ENCODE measurements at places on chromosomes 12 and 14.

- no peak for DNase-seq
Observed at GRCh38 chr12:49929581-49929980, 21.0 kb upstream of the AQP2 start.

DNA sequence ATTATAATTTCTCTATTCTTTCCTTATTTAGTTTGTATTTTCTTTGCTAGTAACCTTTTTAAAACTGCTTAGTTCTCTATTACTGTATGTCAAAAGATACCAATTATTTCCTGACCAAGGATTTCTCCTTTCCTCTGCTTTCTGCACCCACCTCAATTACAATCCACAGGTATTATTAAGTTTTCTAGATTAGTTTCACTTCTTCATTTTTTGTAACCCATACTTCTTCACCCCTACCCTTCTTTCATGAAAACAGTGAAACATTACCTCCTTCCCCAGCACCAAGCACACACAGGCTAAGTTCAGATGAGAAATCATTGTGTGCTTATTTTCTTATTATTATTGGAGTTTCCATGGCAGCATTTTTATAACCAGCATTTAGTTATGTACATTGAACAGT lies 318.5 kb upstream of the MDGA2 start:
- no peak for DNase-seq

- no peak for DNase-seq
Observed at GRCh38 chr14:80549141-80549540, 337.8 kb upstream of the DIO2 start.

DNA sequence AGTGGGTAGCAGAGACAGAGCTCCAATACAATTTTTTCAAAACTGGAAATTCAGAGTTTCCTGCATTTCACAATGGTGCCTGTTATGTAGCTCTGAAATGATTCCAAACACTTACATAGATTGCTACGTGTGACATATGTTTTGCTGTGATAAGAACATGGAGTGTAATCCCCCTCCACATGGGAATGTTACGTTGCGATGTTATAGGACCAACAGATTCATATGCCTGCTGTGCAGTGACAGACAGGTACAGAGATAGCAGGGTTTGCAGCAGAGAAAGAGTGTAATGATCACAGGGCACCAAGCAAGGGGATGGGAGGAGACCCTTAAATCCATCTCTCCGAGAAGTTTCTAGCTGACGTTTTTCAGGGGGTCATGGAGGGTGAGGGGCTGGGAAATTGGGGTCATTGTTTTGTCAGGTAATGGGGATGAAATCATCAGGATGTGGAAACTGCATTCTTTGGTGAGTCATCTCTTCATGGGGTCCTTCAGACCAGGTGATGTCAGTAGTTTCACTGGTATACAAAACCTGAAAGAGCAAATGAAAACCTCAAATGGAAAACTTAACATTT lies 76.6 kb upstream of the OSBPL8 start:
- no peak for DNase-seq

DNA sequence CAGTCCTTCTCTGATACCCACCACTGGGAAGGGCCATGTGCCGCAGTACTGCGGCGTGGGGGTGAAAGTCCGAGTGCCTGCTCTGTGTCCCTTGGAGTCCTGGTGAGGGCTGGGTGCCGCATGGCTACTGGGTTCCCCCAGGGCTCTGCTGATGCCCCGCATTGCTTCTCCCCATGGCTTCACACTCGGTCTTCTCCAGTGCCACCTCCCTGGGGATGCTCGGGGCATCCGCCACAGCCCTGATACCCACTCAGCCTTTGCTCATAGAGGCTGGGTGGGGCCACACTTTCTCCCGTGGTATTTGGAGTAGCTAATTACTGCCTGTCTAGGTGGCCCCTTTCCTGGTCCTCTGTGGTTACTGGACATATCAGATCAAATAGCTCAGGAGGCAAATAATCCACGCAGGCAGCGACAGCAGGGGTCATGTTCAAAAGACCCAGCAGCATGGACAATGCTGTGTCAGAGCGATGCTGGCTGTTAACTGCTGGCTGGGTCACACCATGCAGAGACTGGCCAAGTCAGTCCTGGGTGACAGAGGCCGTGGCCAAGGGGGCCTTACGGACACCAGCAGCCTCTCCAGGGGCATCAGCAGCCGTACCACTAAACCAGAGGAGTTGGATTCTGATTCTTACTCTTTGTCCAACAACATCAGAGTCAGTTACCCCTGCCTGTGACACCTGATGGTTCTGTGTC lies 106.5 kb downstream of the ADGRD1 start:
- DNase-seq: peak; percentile 31

- DNase-seq: no peak
Observed at GRCh38 chr12:78229591-78230101, 399.0 kb downstream of the NAV3 start.

- DNase-seq: no peak
Observed at GRCh38 chr14:103280278-103280928, 53.6 kb upstream of the EIF5 start.

DNA sequence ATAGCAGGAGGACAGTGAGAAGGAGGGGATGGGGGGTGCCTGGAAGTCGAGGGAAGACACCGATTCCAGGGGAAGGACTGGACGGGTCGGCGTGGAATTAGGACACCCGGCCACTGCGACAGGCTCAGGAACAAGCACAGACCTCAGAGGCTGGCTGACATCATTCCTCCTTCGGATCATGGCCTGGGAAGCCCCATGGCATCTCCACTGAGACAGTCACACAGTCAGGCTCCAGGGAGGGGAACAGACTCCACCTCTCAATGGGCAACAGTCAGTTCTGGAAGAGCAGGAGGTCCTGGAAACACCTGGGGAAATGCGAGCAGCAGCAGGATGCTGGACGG lies 67.9 kb upstream of the FBRSL1 start:
- no peak for DNase-seq

DNA sequence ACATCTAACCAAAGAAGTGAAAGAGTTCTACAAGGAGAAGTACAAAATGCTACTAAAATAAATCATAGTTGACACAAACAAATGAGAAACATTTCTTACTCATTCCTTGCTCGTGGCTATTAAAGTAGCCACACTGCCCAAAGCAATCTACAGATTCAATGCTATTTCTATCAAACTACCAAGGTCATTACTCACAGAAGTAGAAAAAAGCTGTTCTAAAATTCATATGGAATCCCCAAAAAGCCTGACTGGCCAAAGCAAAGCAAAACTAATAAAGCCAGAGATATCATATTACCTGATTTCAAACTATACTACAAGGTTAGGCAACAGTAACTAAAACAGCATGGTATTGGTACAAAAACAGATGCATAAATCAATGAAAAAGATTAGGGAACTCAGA lies 305.6 kb downstream of the RPAP3 start:
- DNase-seq: no peak

DNA sequence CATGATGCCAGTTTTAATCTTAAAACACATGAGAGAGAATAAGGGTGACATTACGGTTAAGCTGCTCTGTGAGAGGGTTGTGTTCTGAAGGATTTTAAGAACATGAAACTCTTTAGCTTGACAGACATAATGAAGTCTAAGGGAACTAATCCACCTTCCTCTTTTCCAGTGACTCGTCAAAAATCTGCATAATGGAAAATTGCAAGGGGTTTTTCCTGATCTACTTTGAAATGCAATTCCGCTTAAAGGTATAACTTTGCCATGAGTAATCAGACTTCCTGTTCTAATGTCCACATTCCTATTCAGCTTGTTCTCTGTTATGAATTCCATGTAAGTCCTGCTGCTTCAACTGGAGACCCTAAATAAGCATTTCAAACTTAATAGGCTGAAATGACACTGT lies at the start of gene ZNF705A:
ZNF705A (plus strand) TSS at position 171 of the 400 bp plus-strand sequence. CDS start 15,611 bp downstream, outside the sequence.
- DNase-seq: no peak

- no peak for DNase-seq
Observed at GRCh38 chr12:104579718-104580495, 123.2 kb downstream of the CHST11 start.

DNA sequence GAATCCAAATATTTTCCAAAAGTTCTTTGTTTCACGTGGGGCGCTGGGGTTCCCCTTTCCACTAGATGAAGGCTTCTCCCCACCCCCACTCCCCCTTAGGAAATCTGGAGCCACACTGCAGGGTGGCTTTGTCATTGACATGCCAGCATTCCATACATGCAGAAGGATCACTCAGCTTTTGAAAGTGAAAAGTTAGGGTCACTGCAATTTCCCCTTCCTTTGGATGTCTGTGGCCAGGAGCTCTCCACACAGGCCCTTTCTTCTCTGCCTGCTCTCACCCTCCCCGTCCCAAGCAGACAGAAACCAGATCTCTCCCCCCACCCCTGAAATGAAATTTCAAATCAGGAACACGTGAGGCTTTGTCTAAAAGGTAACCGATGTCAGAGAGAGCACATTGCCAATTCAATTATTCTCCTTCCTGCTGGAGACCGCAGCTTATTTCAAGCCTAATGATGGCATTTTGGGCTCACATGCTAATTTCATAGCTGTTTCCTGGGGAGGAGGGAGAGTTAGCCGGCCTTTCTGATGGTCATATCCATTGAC lies 153.9 kb upstream of the RFLNA start:
- no peak for DNase-seq

GRCh38 chr12:64102339-64102738 lies 119.8 kb downstream of the KICS2 start:
- no peak for DNase-seq

- DNase-seq: no peak
Observed at GRCh38 chr14:23578560-23579310, at the start of gene JPH4. Gene JPH4, minus strand, starts transcription at chr14:23578790. Its CDS starts 1,337 bp downstream, at chr14:23577453.

DNA sequence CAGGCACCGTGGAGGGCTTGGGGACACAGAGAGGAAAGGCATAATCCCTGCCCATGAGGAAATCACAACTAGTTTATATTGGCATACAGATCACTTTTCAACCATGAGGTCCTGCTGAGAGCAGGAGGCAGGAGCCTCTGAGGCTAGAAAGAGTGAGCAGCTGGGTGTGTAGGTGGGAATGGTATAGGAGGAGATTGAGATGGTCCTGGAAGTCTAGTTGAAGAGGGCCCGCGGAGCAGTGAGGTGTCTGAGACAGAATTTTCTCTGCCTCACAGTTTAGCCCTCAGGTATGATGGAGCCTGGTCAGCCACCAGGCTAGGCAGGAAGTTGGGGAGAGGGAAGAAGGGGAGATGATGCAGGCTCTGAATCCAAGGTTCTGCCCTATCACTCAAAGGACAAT lies 54.7 kb upstream of the JDP2 start:
- no peak for DNase-seq

- no peak for DNase-seq
Observed at GRCh38 chr12:71870416-71870815, 30.9 kb downstream of the TBC1D15 start.

DNA sequence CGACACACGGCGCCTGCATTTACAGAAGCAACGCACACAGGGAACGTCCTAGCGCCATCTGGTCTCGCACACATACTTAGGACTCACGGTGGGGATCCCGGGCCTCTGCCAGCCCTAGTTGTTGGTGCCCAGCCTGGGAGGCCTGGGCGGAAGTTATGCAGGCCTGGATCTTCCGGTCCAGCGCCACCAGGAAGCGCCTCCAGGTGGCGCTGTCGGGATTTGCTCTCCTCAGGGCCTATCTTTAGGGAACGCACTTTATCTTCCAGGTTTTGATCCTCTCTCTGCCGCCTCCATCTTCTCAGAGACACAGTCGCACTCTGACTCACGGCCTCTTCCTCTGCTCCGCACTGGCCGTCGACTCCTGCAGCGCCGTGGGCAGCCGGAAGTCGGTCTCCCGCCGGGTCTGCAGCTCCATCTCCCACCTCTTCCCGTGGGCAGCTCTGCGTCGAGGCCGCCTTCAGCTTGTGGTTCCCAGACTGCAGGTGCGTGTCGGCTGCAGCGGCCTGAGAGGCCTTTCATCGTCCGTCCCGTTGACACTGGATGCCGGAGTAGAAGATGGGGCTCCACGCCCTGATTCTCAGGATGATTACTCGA lies 760.4 kb downstream of the TMEM121 start:
- no peak for DNase-seq

- no peak for DNase-seq
Observed at GRCh38 chr14:79378020-79378419, 833.3 kb downstream of the DIO2 start.

GRCh38 chr12:128078301-128078971 lies 188.5 kb upstream of the TMEM132C start:
- DNase-seq: no peak

DNA sequence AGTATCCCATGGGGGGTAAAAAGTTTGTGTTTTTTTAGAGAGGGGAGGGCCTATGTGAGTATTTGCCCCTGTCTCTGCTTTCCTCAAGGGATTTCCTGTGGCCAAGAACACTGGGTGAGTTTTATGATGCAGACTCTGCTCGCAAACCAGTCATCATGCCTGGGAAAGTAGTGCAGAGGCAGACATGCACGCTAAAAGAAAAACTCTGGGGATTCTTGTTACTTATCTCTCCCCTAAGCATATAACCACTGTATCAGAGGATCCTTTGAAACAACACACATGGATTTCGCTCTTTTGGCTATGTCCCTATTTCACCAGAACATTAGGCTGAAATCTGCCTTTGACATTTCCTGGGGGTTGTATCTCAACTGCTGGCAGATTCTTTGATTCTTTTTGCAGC lies 1845.8 kb upstream of the SEL1L start:
- DNase-seq: no peak

GRCh38 chr12:132445884-132446632 lies 43.9 kb upstream of the FBRSL1 start:
- DNase-seq: peak; percentile 96

GRCh38 chr14:46490238-46490685 lies 161.3 kb downstream of the RPL10L start:
- DNase-seq: no peak

DNA sequence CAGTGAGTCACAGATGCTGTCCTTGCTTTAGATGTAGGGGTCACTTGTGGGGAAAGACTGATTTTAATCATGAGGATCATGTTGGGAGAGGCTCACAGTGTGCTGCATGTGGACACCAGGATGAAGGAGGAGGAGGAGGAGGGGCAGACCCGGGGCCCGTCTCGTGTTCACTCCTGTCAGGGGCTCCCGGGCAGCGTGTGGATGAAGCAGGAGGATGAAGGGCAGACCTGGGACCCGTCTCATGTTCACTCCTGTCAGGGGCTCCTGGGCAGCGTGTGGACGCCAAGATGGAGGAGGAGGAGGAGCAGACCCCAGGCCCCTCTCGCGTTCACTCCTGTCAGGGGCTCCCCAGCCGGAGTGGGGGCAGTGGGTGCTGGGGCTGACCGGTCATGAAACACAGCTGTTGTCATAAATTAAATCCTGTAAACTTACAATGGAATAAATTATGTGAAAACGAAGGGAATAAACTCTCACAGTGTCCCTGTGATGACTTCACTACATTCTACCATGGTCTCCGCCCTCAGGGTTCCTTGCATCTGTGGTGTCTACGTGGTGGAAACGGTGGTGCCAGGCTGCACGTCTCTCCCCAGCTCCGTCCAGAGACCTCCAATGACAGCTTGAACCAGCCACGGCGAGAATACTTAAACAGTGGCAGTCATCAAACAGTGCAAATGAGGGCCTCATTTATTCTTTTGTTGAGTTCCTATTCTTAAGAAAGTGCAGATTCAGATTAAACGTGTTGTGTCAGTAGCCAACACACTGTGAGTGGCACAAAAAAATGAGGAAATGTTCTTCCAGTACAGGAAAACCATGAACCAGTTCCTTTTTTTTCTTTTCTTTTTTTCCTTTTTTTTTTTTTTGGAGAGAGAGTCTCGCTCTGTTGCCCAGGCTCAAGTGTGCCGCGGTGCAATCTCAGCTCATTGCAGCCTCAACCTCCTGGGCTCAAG lies 37.7 kb upstream of the SFSWAP start:
- no peak for DNase-seq

- no peak for DNase-seq
Observed at GRCh38 chr12:42525444-42525843, 64.1 kb downstream of the PRICKLE1 start.

Data from RWPE2 (cell line).